HEK293T (cell line): ENCODE measurements at places on chromosomes 2 and 18.

DNA sequence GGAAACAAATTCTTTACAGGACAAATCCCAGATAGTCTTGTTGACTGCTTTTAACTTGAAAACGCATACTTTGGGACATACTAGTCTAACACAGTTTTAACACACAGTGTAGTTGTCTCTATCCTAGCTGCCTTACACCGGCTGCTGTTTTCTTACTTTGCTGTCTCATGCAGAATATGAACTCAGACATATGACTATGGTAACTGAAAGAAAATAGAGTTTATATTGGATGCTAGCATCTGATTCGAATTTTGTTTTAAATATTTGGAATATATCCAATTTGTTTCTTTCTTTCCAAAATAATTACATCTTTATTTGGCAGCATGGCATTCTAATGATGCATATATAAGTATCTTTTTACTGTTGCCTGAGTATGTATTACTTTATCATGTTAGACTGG is 69.8 kb downstream of the ANKRD12 start:
- DNase-seq: no peak

DNA sequence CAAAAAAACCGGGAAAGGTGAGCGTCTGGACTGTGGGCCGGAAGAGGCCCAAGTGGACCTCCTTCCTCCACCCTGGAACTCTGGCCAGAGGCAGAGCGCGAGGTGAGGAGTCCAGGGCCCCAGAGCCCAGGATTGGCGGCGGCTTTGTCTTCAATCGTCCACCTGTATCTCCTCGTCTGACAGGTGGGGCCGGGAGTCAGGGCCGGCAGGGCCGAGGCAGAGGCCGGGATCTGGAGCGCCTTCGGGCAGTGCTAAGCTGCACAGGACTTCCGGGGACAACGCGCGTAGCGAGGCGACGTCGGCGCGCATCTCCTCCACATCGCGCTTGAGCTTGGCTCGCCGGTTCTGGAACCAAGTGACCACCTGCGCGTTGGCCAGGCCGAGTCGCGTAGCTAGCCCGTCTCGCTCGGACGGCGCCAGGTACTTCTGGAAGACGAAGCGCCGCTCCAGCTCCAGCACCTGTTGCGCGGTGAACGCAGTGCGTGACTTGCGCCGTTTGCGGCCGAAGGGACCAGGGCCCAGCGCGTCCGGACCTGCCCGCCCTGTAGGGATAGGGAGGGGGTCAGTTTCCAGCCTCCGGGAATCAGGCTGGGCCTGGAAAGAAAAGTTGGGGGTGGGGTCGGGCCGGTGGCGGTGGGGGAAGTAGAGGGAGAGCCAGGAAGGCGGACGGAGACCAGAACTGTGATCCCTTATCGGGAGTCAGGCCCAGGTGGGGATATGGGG is 1.5 kb downstream of the LBX2 start:
- DNase-seq: no peak

DNA sequence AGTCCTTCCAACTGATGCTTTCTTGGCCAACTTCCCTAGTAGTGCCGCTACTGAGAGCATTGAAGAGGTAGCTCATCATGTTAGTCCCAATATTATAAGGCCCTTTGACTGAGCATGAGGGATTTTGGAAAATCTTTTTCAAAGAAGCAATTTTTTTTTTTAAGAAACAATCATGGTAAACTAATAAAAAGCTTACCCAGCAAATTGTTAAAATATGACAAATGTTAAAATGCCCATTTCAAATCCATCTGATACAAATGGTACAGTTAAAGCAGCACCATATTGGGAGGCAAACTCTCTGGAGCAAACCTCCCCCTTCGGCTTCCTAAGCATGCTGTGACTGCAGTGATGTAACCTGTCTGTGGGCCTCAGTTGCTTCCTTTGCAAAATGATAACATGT is 135.6 kb downstream of the RTN4 start:
- DNase-seq: no peak

DNA sequence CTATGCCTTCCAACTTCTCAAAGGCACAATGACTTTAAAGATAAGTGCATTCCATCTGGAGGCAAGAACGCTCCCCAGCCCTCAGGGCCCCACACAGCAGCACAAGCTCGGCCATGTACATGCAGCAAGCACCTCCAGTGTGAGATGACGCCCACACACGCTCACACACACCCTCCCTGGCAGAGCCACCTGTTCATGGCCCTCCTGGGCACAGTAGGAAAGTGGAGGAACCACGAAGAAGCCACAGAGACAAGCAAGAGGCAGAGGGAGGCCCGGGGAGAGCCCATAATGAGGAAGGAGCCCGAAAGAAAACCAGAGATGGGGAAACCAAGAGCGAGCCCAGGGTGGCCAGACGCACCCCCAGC is 21.7 kb downstream of the BIN1 start:
- DNase-seq: no peak
